ENCODE measurements at places on chromosomes 3 and 15. TPM values are rescaled to one million over a fixed set of nuclear protein-coding genes. Genes with fewer than 3 reads are reported as not detected.
A peak's percentile ranks its signal among the peaks of the same experiment; 100 is the strongest.

The TPRG1 gene
- total RNA-seq: 6.4 TPM

The P2RY1 gene
- total RNA-seq: 8.8 TPM

The MESP2 gene
- not detected for total RNA-seq

The RUBCN gene
- total RNA-seq: 27.4 TPM

The TMCO5A gene
- not detected for total RNA-seq

The SCG5 gene
- total RNA-seq: not detected

DNA sequence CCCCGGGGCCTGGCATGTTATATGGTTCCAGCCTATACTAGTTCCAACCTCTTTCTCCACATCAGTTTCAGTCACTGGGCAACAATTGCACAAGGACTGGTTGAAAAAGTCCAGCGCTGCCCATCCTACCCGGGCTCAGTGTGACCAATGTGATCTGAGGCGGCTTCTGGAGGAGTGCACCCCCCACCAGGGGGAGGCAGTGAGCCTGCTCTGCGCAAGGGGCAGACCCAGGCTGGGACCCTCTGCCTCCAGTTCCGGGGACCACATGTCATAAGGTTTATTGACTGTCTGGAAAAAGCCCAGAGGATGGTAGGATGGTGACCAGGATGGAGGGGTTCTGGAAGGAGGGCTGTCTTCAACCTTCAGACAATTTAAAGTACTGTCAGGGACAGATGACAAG lies 25.6 kb upstream of the NR2E3 start:
- DNase-seq: peak; percentile 38

- DNase-seq: no peak
Measured at GRCh38 chr3:31096661-31097395, 202.4 kb upstream of the GADL1 start.

DNA sequence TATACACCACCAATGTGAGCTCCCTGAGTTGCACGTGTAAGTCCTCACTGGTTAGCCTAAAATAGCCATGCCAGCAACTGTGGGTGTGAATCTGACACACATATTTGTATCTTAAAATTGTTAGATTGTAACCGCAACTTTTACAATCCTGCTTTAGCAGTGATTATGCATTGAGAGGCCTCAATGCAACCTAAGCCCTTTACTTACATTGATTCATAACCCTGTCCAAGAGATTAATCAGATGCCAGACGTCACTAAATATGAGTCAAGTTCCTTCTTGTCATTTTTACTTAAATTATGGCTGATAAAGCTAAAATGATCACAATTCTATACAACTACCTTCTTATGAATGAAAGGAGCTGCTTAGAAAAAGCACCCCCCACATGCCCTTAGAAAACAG lies 46.9 kb downstream of the IL17RD start:
- DNase-seq: no peak

GRCh38 chr15:40974879-40975278 lies 21.6 kb downstream of the CHAC1 start:
- no peak for DNase-seq

- DNase-seq: no peak
Measured at GRCh38 chr3:128226186-128226725, 73.0 kb downstream of the EEFSEC start.

DNA sequence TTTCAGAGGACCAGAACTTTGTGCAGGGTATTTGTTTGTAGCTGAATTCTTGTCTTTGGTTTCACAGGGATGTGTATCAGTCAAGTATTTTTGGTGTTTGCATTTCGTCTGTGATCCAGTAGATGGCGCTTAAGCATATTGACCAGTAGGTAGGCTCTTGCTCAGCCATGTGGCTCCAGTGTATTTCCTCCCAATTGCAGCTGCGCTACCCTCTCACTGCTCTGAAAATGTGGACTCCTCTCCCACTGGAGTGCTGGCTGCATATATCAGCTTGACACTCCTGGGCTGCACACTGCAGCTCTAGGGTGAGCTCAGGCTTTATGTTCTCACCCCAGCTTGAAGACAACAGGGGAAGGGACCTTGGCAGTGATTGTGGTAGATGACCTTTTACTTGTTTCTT lies 1264.3 kb upstream of the ALCAM start:
- no peak for DNase-seq

DNA sequence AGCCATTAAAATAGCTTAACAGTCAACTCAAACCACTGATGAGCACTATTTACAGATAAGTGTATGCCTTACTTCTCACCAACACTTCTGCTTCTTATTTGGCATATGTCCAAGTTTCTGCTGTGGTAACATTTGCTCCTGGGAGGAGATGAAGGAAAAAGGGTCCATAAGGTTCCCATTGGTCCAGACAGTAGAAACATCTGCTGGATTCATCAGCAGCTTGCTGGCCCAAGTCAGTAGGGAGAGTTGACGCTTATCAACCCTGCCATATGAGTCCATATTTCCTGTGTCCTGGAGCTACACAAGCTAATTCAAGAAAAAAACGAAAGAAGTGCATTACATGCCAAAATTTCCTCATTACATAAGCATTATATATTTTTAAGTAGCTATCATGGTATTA lies 824.5 kb downstream of the CADM2 start:
- no peak for DNase-seq

DNA sequence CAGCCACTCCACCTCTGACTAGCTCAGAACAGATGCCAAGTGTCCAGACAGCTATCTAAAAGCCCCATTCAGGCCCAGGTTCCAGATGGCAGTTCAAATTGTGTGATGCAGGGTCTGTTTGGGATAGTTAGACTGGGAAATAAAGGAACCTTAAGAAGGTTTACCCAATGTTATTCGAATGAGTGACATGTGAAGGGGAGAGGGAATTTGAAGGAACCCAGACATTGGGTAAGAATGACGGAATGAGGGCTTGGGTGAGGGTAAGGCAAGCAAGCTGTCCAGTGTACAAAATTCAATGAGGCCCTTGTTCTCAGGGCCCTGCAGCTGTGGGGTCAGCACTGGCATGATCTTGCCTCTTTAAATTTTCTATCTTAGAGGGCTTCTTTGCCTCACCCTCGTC lies 34.1 kb downstream of the ATP13A5 start:
- no peak for DNase-seq

DNA sequence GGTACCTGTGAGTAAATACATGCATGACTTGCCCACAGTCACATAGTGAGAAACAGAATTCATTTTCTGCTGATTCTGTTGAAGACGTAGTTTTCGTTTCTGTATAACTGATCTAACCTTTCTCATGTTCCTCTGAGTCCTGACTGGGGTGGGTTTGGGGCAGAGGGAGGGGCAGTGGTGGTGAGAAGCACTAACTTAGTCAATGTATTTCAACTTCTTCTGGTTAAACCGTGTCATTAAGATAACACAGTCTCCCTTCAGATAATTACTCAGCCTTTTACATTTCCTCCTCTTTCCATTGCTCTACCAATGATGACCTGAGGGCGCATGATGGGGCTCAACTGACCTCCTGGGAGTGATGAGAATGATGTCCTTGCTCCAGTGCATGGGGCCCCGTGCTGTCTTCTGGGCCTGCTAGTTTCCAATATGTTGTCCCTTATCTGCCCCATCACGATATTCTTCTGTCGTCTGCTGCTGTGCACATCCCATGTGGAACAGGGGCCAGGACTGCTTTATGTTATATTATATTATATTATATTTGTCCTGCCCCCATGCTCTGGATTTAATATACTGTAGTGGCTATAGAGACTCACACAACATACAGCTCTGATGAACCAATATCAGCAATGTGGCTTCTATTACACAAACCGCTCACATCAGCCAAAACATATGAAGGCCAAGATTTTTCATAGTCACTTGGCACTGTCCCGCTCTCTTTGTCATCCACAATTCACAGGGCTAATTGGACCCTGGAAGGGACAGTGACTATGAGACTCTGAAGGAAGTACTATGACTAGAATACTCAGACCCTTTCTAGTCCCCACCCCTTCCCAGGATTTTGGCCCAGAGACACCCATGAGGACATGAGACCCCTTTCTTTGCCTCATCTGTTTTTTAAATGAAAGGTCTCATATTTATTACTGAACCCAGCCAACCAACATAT lies 407.1 kb upstream of the MCTP2 start:
- no peak for DNase-seq

GRCh38 chr3:14336749-14337598 lies 65.4 kb upstream of the SLC6A6 start:
- no peak for DNase-seq

GRCh38 chr15:84572231-84572630 lies 28.6 kb upstream of the ZSCAN2 start:
- DNase-seq: no peak

- DNase-seq: no peak
Measured at GRCh38 chr3:46659285-46659684, 34.2 kb downstream of the ALS2CL start.

GRCh38 chr15:99315636-99316035 lies 64.4 kb downstream of the LRRC28 start:
- no peak for DNase-seq

DNA sequence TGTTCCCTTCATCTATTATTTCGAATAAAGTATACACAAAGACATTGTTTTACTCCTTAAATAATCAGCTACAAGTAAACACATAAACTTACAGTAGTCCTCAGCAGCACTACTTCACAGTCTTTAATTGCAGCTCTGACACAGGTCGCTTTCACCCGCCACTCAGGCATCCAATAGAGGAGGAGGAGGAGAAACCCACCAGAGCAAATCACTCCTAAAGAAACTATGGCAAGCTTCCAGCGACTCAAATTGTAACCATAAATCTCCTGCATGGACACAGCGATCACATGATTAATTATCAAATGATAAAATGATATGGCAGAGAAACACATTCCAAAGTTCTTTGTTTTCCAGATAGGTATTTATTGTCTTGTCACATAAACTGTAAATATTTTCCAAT lies 26.2 kb downstream of the ATP13A3 start:
- no peak for DNase-seq

GRCh38 chr15:62509395-62509958 lies 344.4 kb upstream of the C2CD4B start:
- no peak for DNase-seq

DNA sequence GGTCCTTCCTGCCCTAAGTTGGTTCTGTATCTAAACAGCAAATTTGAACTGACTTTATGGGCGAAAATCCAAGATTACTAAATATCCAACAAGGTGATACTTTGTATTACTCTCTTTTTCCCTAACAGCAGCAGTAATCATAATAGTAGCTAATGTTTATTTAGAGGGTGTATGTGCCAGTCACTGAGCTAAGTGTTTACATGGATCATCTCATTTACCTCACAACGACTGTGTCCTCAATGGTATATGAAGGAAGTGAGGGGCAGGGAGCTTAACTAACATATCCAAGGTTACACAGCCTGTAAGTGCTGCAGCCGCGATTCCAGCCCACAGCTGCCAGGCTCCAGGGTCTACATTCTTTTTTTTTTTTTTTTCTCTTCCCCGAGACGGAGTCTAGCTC lies 10.3 kb upstream of the LRRC34 start:
- no peak for DNase-seq

- DNase-seq: no peak
Measured at GRCh38 chr15:100373120-100373896, 31.5 kb upstream of the ADAMTS17 start.

GRCh38 chr3:124299831-124300230 lies 307.9 kb upstream of the ROPN1 start:
- DNase-seq: no peak

GRCh38 chr15:66098022-66098363 lies 155.6 kb downstream of the MEGF11 start:
- no peak for DNase-seq

GRCh38 chr3:51274052-51274451 lies 111.0 kb upstream of the MANF start:
- no peak for DNase-seq

Data from ascending aorta (tissue), 2 donors.